Cerebellar cortex (tissue), 1 donor: ENCODE measurements at places on chromosomes 11 and 22.
A peak's percentile ranks its signal among the peaks of the same experiment; 100 is the strongest.

GRCh38 chr11:57474017-57474802 is 13.9 kb downstream of the RTN4RL2 start:
- DNase-seq: no peak

- DNase-seq: no peak
Measured at GRCh38 chr11:8317159-8317558, 53.5 kb upstream of the LMO1 start.

GRCh38 chr11:14546672-14547071 is 26.5 kb upstream of the PSMA1 start:
- DNase-seq: no peak

DNA sequence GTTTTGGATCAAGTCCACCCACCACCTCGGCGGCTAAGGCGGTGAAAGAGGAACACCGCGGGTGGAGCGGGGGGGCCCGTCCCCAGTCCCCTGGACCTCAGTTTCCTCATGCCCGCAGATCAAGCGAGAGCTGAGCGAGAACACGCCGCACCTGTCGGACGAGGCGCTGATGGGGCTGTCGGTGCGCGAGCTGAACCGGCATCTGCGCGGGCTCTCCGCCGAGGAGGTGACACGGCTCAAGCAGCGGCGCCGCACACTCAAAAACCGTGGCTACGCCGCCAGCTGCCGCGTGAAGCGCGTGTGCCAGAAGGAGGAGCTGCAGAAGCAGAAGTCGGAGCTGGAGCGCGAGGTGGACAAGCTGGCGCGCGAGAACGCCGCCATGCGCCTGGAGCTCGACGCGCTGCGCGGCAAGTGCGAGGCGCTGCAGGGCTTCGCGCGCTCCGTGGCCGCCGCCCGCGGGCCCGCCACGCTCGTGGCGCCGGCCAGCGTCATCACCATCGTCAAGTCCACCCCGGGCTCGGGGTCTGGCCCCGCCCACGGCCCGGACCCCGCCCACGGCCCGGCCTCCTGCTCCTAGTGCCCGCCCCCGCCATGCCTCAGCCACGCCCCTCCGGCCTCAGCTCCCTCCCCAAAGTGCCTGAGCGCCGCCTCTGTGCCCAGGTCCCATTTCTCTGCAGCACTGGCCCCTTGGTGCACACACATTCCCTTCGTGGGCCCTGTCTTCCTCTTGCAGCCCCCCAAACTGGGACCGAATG is 12.7 kb downstream of the MAFF start:
- DNase-seq: peak; percentile 42

GRCh38 chr22:40157330-40157945 is 20.3 kb upstream of the TNRC6B start:
- no peak for DNase-seq

- DNase-seq: no peak
Measured at GRCh38 chr22:39952347-39952746, 7.8 kb upstream of the TMA7B start.
